Thymus (tissue), 14 donors: ENCODE measurements at places on chromosomes 2 and 18.

GRCh38 chr2:55887901-55888624, 35.5 kb downstream of the EFEMP1 start:
- DNase-seq = no peak

GRCh38 chr2:33342705-33343104, 133.7 kb upstream of the RASGRP3 start:
- DNase-seq = no peak

DNA sequence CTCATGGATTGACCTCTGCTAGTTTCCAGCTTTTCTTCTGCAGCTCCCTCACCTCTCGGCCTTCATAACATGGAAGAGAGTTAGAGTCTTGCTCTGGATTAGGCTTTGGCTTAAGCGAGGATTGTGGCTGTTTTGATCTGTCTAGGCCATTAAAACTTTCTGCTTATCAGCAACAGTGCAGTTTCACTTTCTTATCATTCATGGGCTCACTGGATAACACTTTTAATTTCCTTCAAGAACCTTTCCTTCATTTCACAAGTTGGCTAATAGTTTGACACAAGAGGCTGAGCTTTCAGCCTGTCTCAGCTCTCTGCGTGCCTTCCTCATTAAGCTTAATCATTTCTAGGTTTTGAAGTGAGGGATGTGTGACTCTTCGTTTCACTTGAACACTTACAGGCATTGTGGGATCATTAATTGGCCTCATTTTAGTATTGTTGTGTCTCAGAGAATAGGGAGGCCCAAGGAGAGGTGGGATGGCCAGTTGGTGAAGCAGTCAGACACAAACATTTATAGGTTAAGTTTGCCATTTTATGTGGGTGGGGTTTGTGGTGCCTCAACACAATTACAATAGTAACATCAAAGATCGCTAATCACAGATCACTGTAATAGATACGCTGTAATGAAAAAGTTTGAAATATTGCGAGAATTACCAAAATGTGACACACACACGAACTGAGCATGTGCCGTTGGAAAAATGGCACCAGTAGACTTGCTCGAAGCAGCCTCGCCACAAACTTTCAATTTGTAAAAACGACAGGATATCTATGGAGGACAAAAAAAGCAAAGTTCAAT, 129.3 kb downstream of the ZNF236 start:
- no peak for DNase-seq

DNA sequence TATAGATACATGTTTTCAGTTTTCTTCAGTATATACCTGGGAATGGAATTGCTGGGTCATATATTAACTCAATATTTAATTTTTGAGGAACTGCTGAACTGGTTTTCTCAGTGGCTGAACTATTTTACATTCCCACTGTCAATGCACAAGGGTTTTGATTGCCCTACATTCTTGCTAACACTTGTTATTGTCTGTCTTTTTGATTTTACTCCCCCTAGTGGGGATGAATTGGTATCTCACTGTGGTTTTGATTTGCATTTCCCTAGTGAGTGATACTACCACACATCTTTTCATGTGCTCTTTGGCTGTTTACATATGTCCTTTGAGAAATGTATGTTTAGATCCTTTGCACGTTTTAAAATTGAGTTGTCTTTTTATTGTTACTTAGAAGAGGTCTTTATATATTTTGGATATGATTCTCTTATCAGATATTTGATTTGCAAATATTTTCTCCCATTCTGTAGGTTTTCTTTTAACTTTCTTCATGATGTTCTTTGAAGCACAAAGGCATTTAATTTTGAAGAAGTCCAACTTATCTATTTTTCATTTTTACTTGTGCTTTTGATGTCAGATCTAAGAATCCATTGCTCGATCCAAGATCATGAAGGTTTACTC, 36.2 kb downstream of the ASB1 start:
- peak; percentile 74 for DNase-seq

- DNase-seq = no peak
Measured at GRCh38 chr2:114128725-114129124, 238.8 kb downstream of the ACTR3 start.

DNA sequence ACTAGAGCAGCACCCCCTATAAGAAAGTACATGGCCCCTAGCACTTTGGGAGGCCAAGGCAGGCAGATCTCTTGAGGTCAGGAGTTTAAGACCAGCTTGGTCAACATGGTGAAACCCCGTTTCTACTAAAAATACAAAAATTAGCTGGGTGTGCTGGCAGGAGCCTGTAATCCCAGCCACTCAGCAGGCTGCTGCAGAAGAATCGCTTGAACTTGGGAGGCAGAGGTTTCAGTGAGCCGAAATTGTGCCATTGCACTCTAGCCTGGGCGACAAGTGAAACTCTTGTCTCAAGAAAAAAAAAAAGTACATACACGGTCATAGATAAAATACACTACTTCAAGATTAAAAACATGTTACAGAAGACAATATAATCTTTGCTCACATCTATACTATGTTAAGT, 63.8 kb downstream of the RAPH1 start:
- DNase-seq = no peak

DNA sequence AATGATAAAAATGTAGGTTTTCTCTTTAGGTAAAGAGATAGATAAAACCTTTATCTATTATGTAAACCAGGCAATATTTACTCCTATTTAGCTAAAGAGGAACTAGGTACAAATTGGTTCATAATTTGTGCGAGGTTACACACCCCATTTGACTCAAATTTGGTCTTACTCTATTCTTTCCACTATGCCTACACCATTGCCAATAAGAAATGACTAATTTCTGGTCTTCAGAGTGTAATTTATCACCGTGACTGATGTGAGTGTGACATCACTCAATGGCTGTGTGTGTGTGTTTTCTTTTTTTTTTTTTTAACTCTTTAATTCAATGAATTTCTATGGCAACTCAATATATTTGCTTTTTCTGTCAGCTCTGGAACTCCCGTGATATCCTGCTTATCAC, 955.8 kb downstream of the TDRD15 start:
- DNase-seq = no peak

DNA sequence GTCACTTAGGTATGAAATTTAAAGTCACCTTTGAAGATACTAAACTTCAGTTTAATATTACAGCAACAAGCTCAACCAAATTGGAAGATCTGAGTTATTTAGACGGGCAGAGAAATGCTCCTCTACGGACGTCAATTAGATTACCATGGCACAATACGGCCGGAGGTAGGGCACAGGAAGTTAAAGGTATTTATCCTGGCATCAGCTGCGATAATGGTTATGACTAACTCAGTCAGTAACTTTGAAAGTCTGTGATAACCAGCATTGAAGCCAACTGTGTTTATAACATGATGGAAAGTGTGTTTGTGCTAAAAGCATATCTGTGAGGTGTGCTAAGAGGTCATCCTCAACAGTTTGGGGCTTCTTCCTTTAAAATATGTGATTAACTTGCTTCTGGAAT, 117.3 kb downstream of the WDSUB1 start:
- DNase-seq = no peak

- DNase-seq = no peak
Measured at GRCh38 chr2:237326266-237327171, 87.4 kb downstream of the COL6A3 start.

- DNase-seq = no peak
Measured at GRCh38 chr2:219567791-219568361, 3.5 kb downstream of the OBSL1 start.

DNA sequence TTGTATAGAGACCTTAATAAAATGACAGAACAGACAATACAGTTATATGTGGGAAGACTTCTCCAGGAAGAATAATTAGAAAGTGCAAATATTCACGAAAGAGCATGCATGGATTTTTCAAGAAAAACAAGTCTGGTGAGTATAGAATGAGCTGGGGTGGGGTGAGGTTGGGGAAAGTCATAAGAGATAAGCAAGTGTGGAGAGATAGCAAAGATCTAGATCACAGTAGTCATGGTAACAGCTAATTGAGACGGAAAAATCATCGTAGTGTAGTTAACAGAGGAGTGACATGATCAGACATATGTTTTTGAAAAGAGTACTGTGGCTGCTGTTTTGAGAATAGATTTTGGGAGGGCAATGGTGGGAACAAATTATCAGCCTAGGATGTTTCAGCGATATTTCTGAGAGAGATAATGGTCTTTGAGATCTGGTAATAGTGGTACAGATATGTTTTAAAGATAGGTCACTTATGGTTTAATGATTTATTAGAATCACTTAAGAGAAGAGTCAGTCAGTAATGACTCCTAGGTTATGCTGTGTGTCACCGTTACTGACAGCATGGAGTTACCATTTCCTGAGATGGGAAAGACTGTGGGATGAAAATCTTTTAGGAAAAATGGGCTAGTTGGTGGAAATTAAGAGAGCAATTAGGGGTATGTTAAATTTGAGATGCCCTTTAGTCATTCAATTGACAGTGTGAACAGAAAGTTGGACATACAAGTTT, 248.5 kb upstream of the SLC8A1 start:
- DNase-seq = no peak

GRCh38 chr18:56067969-56068671, 480.1 kb upstream of the TCF4 start:
- DNase-seq = no peak

DNA sequence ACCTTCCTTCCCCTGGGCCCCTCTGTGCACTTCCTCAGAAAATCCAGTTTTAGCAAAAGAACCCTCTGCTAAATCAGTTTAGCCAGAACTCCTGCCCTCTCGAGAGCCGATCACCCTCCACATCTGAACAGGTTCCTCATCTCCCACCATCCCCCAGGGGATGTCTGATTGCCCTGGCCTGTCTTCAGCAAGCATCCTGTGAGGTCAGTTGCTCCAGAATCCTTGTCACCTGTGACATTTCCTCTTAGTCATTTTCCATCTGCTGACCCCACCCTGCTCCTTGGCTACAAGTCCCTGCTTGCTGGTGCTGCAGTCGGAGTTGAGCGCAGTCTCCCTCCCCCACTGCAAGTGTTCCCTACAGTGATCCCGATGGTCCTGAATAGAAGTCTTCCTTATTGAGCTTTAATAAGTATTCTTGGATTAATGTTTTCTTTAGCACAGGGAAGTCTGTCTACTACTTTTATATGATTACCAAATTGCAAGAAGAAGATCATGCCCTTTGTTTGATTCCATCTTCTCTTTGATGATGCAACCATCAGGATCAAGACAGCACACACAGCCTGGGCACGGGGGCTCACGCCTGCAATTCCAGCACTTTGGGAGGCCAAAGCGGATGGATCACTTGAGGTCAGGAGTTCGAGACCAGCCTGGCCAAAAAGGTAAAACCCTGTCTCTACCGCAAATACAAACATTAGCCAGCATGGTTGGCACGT, 30.9 kb upstream of the UBE2F start:
- DNase-seq = no peak

DNA sequence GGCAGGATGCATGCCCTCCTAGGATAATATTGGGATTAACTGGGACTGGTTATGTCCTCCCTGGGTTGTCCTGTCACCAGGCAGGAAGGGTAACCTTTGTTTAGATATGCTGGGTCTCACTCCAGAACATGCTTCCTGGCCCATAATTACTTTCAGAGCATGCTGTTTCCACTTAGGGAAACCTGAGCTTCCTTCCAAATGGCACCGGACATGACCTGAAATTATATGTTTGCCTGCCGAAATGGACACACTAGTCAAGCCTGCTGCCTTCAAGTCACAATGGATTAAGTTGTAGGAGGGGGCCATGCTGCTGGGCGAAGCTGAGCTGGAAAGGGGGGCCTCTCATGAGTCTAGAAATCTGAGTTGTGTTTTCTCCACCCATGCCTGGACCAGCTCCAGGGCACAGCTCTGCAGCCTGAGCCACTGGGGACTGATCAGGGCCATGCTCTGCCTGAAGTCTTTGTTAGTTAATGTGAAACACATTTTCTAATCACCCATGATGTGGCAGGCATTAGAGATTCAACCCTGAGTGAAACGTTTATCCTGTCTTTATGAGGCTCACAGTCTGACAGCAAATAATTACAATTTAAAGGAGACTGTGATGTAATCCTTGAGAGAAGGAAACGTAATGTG, 273.3 kb downstream of the TNS1 start:
- DNase-seq = no peak

GRCh38 chr2:227849906-227850305, 21.5 kb upstream of the DAW1 start:
- DNase-seq = no peak

DNA sequence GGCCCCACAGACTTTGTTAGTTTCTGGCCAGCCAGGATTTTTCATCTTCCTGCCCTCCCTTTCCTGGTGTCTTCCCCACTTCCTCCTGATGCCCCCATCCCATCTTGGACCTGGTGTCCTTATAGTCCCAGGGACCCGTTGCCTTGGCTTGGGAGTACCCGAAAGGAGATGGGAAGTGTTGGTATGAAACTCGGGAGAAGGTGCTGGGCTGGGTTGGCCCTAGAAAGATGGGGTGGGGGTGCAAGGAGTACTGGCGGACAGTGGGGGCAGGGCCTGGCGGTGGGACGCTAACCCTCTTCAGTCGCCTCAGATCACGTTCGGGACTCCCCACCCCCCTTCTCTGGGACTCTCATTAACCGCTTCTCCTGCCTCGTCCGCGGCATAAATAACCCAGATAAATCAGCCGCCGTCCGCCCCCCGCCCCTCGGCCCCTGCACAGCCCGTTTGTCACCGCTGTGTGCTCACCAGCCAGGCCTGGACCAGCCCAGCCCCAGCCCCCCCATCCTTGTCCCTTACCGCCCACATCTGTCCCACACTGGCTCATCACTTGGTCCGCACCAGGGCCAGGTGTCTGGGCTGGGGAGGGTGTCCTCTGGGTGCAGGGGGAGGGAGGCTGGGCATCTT, 3.7 kb upstream of the ASIC4 start:
- no peak for DNase-seq

DNA sequence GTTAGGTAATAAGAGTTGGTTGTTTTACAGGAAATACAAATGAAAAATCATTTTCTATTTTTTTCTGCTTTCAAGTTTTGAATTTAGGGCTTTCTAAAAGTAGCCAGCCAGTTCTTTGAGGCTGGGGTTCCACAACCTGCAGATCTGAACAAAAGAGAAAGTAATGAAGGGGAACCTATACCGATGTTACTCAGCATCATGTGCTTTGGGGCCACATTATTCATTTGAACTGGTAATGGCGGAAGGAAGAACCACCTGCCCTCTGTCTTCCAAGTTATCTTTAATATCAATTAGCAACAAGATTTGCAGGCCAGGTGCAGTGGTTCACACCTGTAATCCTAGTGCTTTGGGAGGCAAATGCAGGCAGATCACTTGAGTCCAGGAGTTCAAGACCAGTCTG, 12.9 kb upstream of the MRO start:
- DNase-seq = no peak

DNA sequence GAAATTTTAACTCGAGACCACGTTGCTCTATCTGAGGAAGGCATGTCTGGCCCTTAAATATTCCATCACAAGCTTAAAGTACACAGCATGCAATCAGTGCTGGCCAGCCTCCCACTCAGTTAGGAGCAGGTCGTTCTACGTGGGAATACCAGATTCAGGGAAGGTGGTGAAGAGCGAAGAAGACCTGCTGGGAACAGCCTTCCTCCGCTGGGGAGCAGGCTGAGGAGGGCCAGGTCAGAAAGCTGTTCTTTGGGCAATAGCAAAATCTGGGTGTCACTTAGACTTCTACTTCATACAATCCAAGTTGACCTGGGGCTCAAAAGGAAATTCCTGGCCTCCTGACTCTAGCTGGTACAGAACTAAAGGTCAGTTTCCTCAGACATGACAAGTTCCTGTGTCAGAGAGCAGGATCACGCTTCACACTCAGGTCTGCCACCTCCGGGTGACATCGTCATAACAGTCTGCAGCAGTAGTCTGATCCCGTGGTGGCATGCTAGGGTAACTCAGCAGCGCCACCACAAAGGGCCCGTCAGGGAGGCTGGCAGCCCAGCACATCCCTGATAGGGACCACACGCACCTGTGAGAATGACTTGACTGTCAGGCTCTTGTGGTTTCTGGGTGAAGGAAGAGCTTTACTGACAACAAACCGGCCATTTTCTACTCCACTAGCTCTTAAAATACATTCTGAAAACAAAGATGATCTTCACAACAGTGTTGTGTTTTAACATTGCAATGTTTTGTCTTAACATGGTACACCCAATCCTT, 35.2 kb upstream of the NAPG start:
- DNase-seq = peak; percentile 92
